Subcutaneous adipose tissue (tissue), 4 donors: ENCODE measurements at places on chromosomes 1 and 21. TPM values are rescaled to one million over a fixed set of nuclear protein-coding genes. Genes with fewer than 3 reads are reported as not detected.

Gene CELA3B
- total RNA-seq: not detected

Gene CHI3L2
- total RNA-seq: 27.5 TPM

Gene LCE1B
- not detected for total RNA-seq

Gene PERM1
- 0.94 TPM for total RNA-seq

Gene PAQR6
- not detected for total RNA-seq

Gene RSPH1
- total RNA-seq: not detected

Gene HSPA6
- 3.8 TPM for total RNA-seq
